ENCODE measurements at places on chromosomes 16 and 17. TPM values are rescaled to one million over a fixed set of nuclear protein-coding genes. Genes with fewer than 3 reads are reported as not detected.

Gene ZFP3
- total RNA-seq, result 12.6 TPM

Gene TANGO6
- total RNA-seq, result 10.5 TPM

Gene KRT12
- not detected for total RNA-seq

Gene CTF1
- 17.7 TPM for total RNA-seq

Gene CCDC200
- not detected for total RNA-seq

Gene ATP1B2
- 2.7 TPM for total RNA-seq

Gene KRTAP16-1
- total RNA-seq, result not detected

Gene CACNG5
- total RNA-seq, result not detected

Gene KRT31
- not detected for total RNA-seq

Gene SOCS3
- total RNA-seq, result 49.9 TPM

Gene SRCIN1
- 6.2 TPM for total RNA-seq

Gene GLIS2
- 31.4 TPM for total RNA-seq

Gene ARHGAP23
- total RNA-seq, result 96.8 TPM

Measured in cardiac septum (tissue), 1 donor.